ENCODE measurements at places on chromosomes 3 and 15.

DNA sequence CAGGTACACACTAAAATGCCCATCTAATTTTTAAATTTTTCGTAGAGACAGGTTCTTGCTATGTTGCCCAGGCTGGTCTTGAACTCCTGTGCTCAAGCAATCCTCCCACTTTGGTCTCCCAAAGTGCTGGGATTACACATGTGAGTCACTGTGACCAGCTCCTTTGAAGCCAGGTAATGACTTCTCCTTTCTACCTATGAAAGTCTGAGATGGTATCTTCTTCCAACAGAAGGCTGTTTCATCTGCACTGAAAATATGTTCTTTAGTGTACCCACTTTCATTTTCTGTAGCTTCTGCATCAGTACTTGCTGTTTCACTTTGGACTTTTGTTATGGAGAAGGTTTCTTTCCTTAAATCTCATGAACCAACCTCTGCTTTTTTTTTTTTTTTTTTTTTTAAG, 8.8 kb downstream of the OIP5 start:
- no peak for DNase-seq

GRCh38 chr15:76674883-76675282, 230.3 kb downstream of the SCAPER start:
- DNase-seq: no peak

- DNase-seq: no peak
These were observed 1137.0 kb downstream of the ROBO2 start for GRCh38 chr3:78176869-78177268.

GRCh38 chr3:78494851-78495250, 1272.9 kb downstream of the ROBO1 start:
- DNase-seq: no peak

DNA sequence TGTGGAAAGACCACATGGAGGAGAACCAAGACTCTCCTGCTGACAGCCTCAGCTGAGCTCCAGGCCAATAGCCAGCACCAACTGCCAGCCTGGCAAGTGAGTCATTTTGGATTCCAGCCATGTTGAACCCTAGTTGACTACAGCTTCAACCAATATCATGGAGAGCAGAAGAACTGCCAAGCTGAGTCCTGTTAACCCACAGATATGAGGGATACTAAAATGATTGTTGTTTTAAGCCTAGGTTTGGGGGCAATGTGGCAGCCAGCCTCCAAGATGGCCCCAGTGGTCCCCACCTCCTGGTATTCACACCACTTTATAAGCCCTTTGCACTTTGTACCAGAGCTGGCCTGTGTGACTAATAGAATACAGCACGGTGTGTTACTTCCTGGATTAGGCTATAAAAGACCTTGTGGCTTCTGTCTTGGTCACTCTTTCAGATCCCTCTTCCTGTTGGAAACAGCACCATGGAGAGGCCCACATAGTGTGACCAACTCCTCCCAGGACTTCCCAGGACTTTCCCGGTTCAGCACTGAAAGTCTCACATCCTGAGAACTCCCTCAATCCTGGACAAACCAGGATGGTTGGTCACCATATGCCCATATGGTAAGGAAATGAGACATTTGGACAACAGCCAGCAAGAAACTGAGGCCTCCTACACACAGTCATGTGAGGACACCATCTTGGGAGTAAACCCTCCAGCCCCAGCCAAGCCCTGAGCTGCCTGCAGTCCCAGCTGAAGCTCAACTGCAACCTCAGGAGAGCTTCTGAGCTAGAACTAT, 32.4 kb upstream of the CDV3 start:
- no peak for DNase-seq

GRCh38 chr3:194395778-194396538, 3.1 kb downstream of the GP5 start:
- peak; percentile 27 for DNase-seq

All from T-helper 17 cell (primary cell).